ENCODE measurements at places on chromosomes 12 and 14. TPM values are rescaled to one million over a fixed set of nuclear protein-coding genes. Genes with fewer than 3 reads are reported as not detected.

- H3K27me3 ChIP-seq, result peaks cover 11% of the 10 kb centered on the region
- DNase-seq, result peak; percentile 23
- no peak overlapping the region for H3K27ac ChIP-seq
Observed at GRCh38 chr12:66860752-66861750, 182.2 kb upstream of the GRIP1 start.

DNA sequence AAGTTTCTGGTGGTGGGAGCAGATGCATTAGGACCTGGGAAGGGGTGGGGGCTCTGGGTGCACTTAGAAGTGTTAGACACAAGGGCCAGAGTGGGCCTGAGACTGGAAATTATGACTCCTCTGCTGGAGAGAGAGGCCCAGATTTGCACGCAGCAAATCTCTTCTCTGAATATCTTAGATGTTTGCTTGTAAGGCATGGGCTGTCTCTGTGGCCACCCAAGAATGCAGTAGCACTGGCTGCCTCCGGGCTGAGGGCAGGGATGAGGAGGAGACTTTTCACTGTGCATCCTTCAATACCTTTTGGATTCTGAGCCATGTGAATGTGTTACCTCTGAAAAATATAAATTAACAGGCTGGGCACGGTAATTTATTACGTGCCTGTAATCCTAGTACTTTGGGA, 14.0 kb upstream of the RABGGTA start:
- H3K36me3 ChIP-seq, result peaks cover 3% of the 10 kb centered on the region
- H3K4me3 ChIP-seq, result no peak overlapping the region
- H3K4me1 ChIP-seq, result no peaks in the 10 kb centered on the region
- H3K27me3 ChIP-seq, result no peaks in the 10 kb centered on the region
- no peak overlapping the region for H3K27ac ChIP-seq

- no peaks in the 10 kb centered on the region for H3K4me1 ChIP-seq
- no peak overlapping the region for H3K27ac ChIP-seq
- no peak overlapping the region for H3K4me3 ChIP-seq
- H3K36me3 ChIP-seq, result no peaks in the 10 kb centered on the region
- H3K27me3 ChIP-seq, result no peaks in the 10 kb centered on the region
- DNase-seq, result no peak
Observed at GRCh38 chr12:19423166-19423930, 15.9 kb upstream of the AEBP2 start.

- H3K27me3 ChIP-seq, result no peaks in the 10 kb centered on the region
- H3K4me3 ChIP-seq, result no peak overlapping the region
- H3K4me1 ChIP-seq, result no peaks in the 10 kb centered on the region
- no peak for DNase-seq
- no peak overlapping the region for H3K27ac ChIP-seq
Observed at GRCh38 chr14:42428996-42429395, 822.3 kb downstream of the LRFN5 start.

GRCh38 chr14:24982472-24983155, 67.3 kb downstream of the STXBP6 start:
- no peaks in the 10 kb centered on the region for H3K36me3 ChIP-seq
- no peak overlapping the region for H3K4me3 ChIP-seq
- no peak overlapping the region for H3K27ac ChIP-seq
- H3K27me3 ChIP-seq, result no peaks in the 10 kb centered on the region
- DNase-seq, result no peak
- no peaks in the 10 kb centered on the region for H3K4me1 ChIP-seq

DNA sequence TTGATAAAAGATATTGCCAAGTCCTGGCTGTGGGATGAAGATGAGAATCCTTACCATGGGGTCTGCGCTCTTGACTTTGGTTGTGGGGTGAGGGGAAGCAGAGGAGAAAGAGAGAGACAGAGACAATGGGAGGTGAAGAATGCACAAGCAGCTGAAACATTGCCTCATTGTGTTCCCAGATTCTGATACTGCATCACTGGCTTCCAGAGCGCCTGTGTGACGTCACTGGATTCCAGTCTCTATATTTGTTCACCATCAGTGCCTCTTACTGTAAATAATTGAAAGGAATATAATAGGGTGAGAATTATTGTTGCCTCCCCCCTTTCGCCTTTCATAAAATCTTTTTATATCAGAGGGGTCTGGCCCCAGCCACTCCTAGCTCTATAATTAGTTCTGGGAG, 188.9 kb upstream of the NTF3 start:
- H3K36me3 ChIP-seq, result no peaks in the 10 kb centered on the region
- no peak for DNase-seq
- no peaks in the 10 kb centered on the region for H3K4me1 ChIP-seq
- no peak overlapping the region for H3K27ac ChIP-seq
- H3K4me3 ChIP-seq, result no peak overlapping the region
- no peaks in the 10 kb centered on the region for H3K27me3 ChIP-seq

The MYO1H gene
- not detected for total RNA-seq

The HDAC7 gene
- 38.1 TPM for total RNA-seq

The TSPAN19 gene
- total RNA-seq, result 0.32 TPM

Data from HCT116 (cell line).